ENCODE measurements at places on chromosomes 7 and 10. TPM values are rescaled to one million over a fixed set of nuclear protein-coding genes. Genes with fewer than 3 reads are reported as not detected.

GRCh38 chr10:30467651-30468338, 33.8 kb downstream of the MAP3K8 start:
- DNase-seq = no peak

DNA sequence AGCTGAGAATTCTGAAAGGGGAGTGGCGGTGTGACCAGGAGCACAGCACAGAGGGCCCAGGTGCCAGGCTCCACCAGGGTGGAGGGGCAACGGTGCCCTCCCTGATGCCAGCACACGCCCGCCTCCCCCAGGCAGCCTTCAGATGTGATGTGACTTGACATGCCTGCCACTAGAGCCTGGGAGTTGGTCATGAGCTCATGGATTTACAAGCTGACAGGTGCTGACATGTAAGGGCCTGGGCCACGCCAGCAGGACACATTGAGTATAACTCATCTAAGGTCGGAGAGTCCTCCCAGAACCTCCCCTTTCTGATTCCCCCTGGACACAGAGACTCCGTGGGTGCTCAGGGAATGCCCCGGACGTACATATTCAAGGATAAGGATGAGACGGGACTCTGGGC, 74.2 kb downstream of the LSM5 start:
- no peak for DNase-seq

GRCh38 chr10:62072901-62073300, 171.4 kb downstream of the ARID5B start:
- DNase-seq = no peak

- peak; percentile 70 for DNase-seq
Measured at GRCh38 chr7:24981171-24981951, 1.4 kb upstream of the OSBPL3 start.

GRCh38 chr10:120963594-120964220, 112.5 kb downstream of the WDR11 start:
- DNase-seq = no peak

KDM7A gene
- total RNA-seq = 12.7 TPM

PODXL gene
- total RNA-seq = 45.0 TPM
